ENCODE measurements at places on chromosomes 4 and X.

DNA sequence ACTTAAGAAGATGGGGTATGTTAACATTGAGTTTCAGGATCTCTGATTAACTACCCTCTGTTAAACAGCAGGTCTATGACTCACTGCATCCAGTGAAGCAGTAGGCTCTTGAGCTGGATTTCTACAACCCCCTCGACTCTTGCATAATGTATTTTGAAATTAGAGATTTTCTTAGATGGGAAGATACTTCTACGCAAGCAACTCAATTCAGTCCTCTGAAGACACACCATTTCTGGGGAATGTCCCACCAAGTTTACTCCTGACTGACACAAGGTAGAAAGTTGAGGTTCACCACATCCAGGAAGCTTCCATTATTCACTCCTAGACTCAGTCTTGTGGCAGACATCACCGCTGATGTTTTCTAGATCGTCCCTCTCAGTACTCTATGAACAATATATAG lies 12.9 kb downstream of the PALLD start:
- no peak for DNase-seq

GRCh38 chrX:143081231-143081630 lies 55.5 kb downstream of the SPANXN4 start:
- DNase-seq = no peak

DNA sequence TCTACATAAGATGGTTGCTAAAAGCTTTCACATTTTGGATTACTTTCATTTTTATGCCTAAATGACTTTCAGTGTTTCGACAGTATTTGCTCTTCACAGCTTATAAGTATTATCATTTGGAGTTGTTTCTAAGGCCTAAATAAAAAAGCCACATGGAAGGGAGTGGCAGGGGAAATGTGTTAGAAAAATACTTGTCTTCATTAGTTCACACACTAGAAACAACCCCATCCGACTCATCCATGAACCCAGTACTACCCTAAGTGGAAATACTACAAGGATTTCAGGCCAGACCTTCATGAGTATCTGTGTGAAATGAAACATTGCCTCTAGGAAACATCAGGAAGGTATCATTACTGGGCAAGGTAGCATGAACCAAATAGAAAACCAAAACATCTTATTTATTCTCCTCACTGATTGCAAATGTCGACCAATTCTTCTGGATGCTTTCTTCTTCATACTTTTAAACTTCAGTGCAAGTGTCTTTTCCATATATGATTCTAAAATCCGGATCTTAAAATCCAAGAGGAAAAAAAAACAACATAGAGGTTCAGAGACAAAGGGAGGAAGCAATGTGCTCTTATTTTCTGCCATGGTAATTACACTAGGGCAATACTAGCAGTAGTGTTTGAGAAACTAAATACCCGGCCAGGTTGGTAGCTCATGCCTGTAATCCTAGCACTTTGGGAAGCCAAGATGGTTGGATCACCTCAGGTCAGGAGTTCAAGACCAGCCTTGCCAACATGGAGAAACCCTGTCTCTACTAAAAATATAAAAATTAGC lies 349.4 kb downstream of the ARHGAP24 start:
- DNase-seq = no peak

- no peak for DNase-seq
Measured at GRCh38 chr4:155570661-155571060, 96.0 kb upstream of the GUCY1A1 start.

DNA sequence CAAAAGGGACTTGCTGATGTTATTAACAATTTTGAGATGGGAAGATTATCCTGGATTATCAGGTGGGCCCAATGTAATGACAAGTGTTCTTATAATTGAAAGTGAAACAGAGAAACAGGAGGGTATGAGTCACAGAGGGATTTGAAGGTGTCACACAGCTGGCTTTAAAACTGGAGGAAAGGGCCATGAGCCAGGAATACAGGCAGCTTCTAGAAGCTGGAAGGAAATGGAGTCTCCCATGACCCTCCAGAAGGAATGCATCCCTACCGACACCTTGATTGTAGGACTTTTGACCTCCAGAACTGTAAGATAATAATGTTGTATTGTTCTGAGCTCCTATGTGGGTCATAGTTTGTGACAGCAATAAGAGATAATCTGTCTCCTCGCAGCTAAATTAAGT lies 98.0 kb upstream of the STIM2 start:
- peak; percentile 40 for DNase-seq

DNA sequence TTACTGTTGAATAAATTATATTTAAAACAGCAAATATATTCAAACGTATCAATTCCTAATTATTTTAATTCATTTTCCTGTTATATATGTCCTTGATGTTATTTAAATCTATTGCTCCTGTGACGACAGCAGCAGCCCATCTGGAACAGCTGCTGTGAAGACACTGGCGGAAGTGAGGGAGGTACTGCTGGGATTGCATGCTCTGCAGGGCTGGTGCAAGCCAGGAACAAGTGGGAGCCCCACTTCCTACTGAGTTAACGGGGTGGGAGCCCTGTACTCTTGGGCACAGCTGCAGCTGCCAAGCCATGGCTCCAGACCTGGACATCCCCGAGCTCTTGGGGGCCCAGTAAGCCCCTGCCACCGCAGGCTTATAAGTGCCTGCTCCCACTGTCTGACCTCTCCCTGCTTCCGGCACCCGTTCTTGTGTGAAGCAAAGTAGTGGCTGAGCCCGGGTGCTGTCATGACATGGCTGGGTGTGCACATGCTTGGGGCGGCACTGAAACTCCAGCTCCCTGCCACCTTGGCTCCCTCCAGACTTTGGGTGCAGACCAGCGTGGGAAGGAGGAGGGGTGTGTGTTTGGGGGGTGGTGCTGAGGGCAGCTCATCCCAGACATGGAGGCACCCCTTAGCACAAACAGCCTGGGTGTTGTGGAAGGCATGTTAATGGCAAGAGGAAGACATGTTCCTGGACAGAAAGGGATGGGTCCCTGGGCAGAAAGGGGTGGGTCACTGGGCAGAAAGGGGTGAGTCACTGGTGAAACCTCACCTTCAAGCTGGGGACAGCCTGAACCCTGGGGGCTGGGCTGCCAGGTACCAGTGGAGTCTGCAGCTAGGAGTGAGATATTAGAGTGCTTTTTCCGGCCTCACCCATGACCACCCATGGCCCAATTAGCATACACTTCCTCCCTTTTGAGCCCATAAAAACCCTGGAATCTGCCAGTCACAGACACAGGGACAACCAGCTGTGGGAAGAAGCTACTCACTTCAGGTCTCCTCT lies 1981.3 kb upstream of the IGFBP7 start:
- peak; percentile 4 for DNase-seq

Data from NCI-H82 (cell line).